ENCODE measurements at places on chromosomes 4 and X.

- no peak for DNase-seq
Measured at GRCh38 chrX:22090181-22090580, 58.1 kb downstream of the PHEX start.

DNA sequence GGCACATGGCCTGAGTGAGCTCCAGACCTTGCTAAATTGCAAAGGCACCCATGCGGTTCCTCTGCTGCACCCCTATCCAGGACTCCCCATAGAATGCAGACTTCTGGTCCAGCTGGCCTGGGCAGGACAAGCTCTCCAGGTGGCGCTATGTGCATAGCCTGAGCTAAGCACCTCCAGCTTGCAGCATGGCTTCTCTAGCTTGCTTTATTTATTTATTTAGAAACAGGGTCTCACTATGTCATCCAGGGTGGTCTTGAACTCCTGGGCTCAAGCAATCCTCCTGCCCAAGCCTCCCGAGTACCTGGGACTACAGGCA lies 5.5 kb upstream of the WFS1 start:
- no peak for DNase-seq

DNA sequence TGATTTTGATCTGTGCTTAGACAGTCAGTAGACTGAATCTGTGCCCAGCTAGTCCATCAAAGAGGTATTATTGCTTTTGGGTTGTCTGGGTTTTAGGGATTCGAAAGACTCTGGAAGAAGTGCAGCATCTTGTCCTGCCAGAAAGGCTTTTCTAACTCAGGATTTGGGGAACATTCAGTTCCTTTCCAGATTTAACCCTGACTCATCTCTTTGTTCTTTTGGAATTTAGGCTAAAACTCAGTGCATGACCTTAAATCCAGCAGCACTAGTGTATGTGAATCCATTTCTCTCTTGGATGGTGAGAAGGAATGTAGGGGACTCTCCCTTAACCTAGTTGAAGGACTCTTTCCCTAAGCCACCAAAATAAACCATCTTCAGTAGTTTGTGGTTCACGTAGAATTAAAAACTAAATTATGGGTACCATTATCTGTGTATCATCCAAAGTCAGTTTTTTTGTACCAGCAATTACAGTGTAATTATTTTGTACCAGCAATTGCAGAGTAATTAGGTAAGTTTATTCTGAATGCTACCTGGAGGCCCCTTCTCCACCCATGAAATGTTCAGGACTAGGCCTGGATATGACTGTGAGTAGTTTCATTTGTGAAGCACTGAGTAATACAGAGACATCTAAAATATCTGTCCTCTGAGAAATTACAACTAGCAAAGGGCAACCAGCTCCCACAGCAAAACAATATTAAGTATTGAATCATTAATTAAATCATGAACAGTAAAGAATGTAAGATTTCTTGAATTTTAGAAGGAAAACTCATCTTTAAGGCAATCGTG lies 384.0 kb downstream of the TMA16 start:
- DNase-seq = no peak

DNA sequence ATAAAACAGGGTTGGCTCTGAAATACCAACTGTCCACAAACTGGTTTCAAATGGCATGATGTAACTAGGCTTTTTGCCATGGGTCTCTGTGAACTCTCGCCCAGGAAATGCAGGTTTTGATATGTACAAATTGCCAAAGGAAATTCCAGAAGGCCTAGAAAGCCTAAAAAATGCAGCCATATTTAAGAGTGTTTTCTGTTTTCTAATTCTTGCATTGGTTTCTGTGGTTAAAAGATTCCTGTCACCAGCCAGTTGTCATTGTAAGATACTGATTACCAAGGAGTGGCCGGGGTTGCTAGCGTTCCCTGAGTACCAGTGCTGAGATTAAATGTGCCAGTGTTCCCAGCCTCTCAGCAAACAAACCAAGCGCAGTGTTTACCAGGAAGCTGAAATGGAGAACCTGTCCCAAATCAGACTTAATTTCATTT lies 53.9 kb upstream of the SORBS2 start:
- DNase-seq = no peak

DNA sequence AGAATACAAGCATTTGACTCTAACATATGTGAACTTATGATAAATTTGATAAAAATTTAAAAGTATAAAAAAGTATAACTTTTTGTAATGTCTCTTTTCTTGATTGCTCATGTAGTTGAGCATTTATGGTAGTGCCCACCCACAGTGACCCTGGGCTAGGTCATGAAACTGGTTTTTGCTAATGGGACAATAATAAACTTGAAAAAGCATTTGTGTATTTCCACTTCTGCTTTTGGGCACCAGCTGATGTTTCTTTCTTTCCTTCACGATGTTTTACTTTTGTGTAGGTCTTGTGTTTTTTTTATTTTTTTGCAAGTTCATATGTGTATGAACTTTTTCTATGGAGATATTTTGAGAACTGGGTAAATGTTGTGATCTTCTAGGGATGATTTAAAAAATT lies 313.1 kb downstream of the CBLL2 start:
- DNase-seq = no peak

GRCh38 chr4:64399313-64400109 lies 9.7 kb downstream of the TECRL start:
- DNase-seq = no peak

GRCh38 chrX:80246271-80246670 lies 174.0 kb upstream of the TENT5D start:
- DNase-seq = no peak

DNA sequence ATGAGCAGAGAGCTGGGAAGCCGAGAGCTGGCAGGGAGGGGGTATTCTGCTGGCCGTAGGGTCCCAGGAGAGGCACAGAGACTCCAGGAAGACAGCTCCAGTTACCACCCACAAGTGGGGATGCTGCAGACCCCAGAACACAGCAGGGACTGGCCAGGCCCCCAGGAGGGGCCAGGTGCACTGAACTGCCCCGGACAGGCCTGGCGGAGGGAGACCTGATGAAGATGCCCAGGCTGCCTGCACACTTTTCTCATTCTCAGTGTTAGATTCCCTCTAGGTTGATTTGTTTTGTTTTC lies 110.8 kb downstream of the CPZ start:
- DNase-seq = no peak

GRCh38 chrX:26376037-26376708 lies 160.2 kb downstream of the MAGEB5 start:
- DNase-seq = no peak

GRCh38 chr4:185470501-185471195 lies 885 bp downstream of the CCDC110 start:
- DNase-seq = peak; percentile 9

DNA sequence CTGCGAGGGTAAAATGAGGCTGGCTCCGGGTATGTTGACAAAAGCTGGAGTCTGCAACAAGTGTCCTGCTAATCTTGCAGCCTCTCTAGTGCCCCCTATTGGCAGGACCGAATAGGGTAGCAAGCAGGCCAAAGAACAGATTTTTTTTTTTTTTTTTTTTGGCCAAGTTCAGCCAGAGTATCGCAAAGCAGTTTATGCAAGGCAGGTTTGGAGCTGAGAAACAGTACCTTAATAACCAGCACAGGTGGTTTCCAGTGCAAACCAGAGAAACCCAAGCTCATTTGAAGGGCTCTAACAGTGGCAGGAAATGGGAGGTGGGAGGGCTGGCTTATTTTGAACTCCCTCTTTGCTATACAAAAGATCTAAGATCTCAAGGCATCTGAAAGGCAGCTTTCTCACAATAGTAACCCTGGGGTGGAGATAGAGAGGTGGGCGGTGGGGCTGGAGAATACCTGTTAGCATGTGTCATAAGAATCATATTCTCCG lies 38.2 kb upstream of the OCIAD2 start:
- no peak for DNase-seq

DNA sequence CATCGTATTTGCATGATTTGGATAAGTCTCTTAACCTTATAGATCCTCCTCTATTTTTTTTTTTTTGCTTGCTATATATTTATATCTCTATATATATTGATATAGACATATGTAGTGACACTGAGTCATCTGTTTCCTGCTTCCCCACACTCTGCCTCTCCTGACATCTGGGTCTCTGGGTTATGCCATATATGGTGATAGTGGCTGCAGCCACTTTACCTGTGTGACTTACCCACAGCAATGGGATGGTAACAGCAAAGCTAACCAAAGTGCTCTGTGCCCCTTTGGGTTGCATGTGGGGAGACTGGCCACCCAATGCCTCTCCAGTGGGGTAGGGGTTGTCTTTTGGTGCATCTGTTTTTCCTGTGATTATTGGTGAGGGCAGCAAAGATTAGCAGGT lies 14.5 kb downstream of the CMC4 start:
- DNase-seq = no peak

DNA sequence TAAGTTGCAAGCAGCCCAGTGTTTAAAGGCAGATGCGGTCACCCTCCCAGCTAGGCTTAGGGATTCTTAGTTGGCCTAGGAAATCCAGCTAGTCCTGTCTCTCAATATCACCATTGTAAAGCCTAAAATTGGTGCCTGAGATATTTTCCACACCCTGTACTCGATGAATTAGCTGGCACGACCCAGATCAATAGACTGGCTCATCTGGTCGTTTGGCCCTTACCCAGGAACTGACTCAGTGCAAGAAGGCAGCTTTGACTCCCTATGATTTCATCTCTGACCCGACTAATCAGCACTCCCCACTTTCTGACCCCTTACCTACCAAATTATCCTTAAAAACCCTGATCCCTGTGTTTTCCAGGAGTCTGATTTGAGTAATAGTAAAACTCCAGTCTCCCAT lies 384.9 kb upstream of the SLC7A11 start:
- no peak for DNase-seq

- no peak for DNase-seq
Measured at GRCh38 chrX:79630033-79631009, 263.2 kb upstream of the ITM2A start.

DNA sequence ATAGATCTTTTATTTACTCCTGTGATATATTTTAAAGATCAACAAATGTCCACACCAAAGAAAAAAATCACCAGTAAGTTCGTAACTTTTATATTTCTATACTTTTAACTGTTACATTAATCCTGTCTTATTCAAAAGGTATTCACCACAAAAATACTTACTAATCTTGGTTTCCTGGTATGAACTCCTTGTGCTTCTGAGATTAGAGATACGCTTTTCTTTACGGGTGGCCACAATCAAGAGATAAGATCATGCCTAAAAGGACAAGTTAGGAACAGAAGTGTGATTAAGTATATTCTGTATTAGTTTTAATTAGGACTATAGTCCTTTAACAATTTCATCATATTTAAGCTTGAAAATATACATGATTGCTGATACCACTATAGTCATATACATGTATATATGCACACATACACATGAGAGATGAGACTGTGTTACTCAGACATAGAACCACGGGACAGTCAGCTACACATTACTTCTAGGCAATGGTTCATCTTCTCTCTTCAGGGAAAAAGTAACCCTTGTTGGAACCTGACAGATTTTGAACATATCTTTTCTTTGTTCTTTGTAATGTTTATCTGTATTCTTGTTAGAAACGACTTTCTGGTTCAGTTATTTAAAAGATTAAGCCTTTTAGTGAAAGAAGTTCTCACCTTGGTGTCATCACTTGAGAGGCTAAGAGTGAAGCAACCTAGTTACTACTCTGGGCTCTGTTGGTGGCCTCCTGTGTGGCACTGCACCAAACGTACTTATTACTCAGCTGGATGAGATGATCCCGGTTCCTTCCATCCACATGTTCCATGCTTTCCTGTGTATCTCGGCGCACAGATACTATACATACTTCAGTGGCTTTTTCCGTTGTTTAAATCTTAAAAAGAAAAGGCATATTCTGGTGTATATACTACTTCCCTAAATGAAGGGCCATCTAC lies 146.1 kb downstream of the CBR4 start:
- DNase-seq = no peak

- DNase-seq = no peak
Measured at GRCh38 chrX:81208916-81209315, 7.0 kb downstream of the SH3BGRL start.

- no peak for DNase-seq
Measured at GRCh38 chr4:1614854-1615595, 69.1 kb downstream of the FAM53A start.

- no peak for DNase-seq
Measured at GRCh38 chr4:28241021-28241420, 1380.4 kb downstream of the STIM2 start.

GRCh38 chr4:183766140-183766539 lies 107.0 kb downstream of the TRAPPC11 start:
- DNase-seq = no peak

- DNase-seq = no peak
Measured at GRCh38 chr4:73599182-73599581, 21.1 kb downstream of the RASSF6 start.

GRCh38 chr4:38743866-38744265 lies 38.9 kb downstream of the TLR10 start:
- DNase-seq = no peak

DNA sequence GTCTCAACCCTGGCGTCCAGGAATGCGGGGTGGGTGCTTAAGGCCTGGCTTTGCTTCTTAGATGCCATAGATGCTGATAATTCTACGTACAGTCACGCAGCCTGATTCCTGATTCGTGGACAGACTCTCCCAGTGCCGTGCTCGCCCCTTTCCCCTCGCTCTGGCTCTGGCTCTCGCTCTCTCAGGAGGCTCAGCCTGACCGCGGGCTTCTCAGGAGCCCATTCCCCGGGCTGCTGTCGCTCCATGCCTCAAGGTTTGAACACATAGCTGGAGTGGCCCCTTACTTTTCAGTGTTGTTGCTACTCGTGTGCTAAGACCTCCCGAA lies 59.2 kb upstream of the ZC4H2 start:
- DNase-seq = peak; percentile 0

GRCh38 chrX:70527610-70528345 lies 83.1 kb downstream of the DLG3 start:
- no peak for DNase-seq

- DNase-seq = no peak
Measured at GRCh38 chr4:98677799-98678198, 19.4 kb upstream of the TSPAN5 start.

DNA sequence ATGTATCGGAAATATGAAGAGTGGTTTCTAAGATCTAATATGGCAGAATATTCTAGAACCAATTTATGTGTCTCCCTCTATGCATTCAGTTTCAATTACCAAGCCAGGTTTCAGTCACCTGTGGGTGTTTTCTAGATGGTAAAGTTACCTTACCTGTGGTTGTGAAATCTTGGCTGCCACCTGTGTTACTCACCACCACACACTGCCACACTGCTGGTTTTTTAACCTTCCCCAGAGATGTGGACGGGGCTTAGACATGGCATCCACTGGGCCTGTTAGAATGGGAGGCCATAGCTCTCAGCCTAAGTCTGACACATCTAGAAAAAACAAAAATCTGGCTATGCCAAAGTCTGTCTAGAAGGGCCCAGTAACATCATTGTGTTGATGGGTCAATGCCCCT lies 896.5 kb upstream of the PABPC4L start:
- DNase-seq = no peak

- no peak for DNase-seq
Measured at GRCh38 chr4:16329125-16329796, 103.0 kb upstream of the TAPT1 start.

DNA sequence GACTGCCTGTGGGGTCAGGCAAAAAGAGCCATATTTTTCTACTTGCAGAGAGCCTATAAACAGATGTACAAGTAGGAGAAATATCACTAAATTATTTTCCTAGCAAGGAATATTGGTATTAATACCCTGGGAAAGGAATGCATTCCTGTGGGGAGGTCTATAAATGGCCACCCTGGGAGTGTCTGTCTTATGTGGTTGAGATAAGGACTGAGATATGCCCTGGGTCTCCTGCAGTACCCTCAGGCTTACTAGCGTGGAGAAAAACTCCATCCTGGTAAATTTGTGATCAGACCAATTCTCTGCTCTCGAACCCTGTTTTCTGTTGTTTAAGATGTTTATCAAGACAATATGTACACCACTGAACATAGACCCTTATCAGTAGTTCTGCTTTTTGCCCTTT lies 35.4 kb downstream of the C4orf33 start:
- no peak for DNase-seq

Data from stimulated activated CD4-positive, alpha-beta T cell treated with anti-CD3 and anti-CD28 coated beads, Interleukin-15, amount 100 ng/mL, for 1 hour (primary cell).